Activated CD8-positive, alpha-beta memory T cell treated with anti-CD3 and anti-CD28 coated beads, Interleukin-2, amount 10 ng/mL, durations not matched to agents 7 days and 5 days (primary cell): ENCODE measurements at places on chromosomes 3 and 15. TPM values are rescaled to one million over a fixed set of nuclear protein-coding genes. Genes with fewer than 3 reads are reported as not detected.

CPA3 gene
- not detected for total RNA-seq

CD200R1 gene
- total RNA-seq = 9.5 TPM

PLCH1 gene
- total RNA-seq = 0.26 TPM

SLC7A14 gene
- total RNA-seq = not detected

PPCDC gene
- 36.3 TPM for total RNA-seq

CA12 gene
- total RNA-seq = not detected

ANKRD63 gene
- total RNA-seq = not detected

TF gene
- total RNA-seq = 0.16 TPM

PPIP5K1 gene
- total RNA-seq = 33.5 TPM

ROBO1 gene
- total RNA-seq = 0.32 TPM

RAB7A gene
- 184 TPM for total RNA-seq

CAV3 gene
- not detected for total RNA-seq

PPP1R14D gene
- not detected for total RNA-seq

SEMA5B gene
- total RNA-seq = not detected

TMEM40 gene
- total RNA-seq = not detected
